CD8-positive, alpha-beta memory T cell (primary cell): ENCODE measurements at places on chromosomes 3 and 15. TPM values are rescaled to one million over a fixed set of nuclear protein-coding genes. Genes with fewer than 3 reads are reported as not detected.

GRCh38 chr3:56997675-56998074, 62.8 kb upstream of the SPATA12 start:
- no peak for DNase-seq

DNA sequence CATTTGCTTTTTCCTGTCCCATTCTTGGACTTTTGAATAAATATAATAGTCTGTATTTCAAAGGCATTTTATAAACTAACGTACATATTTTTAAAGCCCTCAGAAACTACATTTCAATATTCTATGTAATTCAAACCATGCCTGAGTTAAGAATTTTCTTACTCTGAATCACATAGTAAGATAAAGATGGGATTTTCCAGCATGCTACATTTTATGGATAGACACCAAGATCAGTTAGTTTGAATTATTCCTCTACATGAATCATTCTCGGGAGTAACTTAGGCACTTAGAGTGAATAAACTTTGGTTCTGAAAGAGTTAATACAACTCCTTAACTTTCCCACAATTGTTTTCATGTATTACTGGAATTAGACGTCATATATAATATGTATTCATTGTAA, 713.3 kb upstream of the CBLB start:
- no peak for DNase-seq

- no peak for DNase-seq
Measured at GRCh38 chr15:39625451-39625850, 44.6 kb downstream of the THBS1 start.

ITGA11 gene
- not detected for total RNA-seq
